ENCODE measurements at places on chromosomes 13 and 19.

DNA sequence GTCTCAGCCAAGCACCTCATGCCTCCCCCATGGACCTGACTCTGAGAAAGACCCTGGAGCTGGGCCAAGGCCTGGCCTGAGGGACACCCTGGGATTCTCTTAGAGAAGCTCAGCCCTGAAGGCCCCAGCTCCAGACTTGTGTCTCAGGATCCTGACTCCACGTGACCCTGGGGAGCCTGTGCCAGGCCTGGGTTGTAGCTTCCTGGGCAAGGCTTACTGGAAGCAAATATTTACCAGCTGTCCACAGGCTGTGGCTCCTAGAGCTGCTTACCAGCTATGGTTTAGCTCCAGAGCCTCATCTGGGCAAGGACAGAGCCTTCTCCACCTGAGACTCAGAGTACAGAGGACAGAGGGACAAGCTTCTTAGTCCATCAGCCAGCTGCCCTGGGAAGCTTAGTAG, 61.0 kb upstream of the CEACAM8 start:
- DNase-seq: no peak

DNA sequence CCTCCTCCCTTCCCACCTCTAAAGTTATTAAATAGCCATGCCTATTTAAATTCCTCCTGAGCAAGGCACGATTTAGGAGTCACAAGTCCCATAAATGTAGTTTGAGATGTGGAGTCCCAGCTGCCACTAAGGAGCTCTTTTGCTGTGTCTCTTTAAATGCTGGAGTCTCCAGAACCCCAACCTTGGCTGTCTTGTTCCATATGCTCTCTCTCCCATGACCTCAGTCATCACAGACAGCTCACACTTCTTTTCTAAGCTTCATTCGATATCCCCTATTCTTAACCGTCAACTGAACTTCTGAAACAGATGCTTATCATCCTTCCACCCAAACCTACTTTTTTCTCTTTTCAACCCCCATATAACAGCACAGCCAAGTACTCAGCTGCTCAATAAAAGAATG, 197.1 kb downstream of the VWA8 start:
- no peak for DNase-seq

DNA sequence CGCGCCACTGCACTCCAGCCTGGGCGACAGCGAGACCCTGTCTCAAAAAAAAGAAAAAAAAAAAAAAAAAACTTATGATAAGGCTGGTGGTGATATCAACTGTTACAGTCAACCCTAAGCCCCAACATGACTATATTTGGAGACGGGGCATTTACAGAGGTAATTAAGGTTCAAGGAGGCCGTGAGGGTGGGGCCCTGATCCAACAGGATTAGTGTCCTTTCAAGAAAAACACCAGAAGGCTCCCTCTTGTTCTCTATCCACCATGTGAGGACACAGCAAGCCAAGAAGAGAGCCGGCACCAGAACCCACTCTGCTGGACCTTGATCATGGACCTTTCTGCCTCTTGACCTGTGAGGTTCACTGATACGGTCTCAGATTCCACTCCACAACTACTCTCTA, 14.1 kb downstream of the MIER2 start:
- DNase-seq: no peak

- DNase-seq: no peak
Observed at GRCh38 chr13:87426742-87427141, 244.4 kb upstream of the SLITRK5 start.

DNA sequence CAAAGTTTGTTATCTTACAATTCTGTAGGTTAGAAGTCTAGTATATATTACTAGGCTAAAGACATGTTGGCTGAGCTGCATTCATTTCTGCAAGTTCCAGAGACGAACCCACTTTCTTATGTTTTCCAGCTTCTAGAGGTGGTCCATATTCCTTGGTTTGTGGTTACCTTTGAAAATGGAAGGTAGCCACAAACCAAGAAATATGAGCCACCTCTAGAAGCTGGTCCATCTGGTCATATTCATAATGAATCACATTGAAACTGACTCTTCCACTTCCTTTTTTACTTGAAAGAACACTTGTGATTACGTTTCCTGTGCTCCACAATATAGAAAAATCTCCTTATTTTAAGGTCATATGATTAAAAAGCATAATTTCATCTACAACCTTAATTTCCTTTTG, 943.0 kb upstream of the PCDH9 start:
- no peak for DNase-seq

- peak; percentile 95 for DNase-seq
Observed at GRCh38 chr19:2032296-2032941, 16.9 kb upstream of the BTBD2 start.

Measured in right hindlimb (tissue), 1 donor.